Stimulated activated CD8-positive, alpha-beta memory T cell treated with anti-CD3 and anti-CD28 coated beads, Interleukin-7, amount 100 ng/mL, for 1 hour (primary cell): ENCODE measurements at places on chromosomes 7 and 10.

DNA sequence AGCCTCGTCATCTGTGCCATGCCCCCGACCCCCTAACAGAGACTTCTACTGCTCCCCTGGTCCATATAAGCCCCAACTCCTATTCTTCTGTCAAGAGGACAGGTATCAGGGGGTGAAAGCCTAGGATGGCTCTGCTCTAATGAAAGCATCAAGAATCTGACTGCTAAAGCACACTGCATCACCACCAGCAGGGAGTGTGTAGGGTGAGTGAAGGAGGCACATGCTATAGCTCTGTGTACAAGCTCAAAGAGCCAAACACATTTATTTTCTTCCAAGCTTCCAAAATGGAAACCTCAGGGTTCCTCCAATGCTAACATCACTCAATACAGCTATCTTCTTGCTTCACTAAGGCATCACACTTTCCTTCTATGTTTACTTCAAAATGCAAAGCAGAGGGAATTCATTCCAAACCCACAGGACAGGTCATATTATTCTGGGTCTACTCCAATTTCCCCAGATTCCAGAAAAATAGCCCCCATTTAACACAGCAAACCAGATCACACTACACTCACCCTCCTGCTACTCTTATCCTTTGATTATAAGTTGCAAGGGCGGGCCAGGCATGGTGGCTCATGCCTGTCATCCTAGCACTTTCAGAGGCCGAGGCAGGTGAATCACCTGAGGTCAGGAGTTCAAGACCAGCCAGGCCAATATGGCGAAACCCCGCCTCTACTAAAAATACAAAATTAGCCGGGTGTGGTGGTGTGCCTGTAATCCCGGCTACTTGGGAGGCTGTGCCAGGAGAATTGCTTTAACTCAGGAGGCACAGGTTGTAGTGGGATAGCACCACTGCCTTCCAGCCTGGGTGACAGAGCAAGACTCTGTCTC is 36.6 kb downstream of the RHEB start:
- DNase-seq: no peak

DNA sequence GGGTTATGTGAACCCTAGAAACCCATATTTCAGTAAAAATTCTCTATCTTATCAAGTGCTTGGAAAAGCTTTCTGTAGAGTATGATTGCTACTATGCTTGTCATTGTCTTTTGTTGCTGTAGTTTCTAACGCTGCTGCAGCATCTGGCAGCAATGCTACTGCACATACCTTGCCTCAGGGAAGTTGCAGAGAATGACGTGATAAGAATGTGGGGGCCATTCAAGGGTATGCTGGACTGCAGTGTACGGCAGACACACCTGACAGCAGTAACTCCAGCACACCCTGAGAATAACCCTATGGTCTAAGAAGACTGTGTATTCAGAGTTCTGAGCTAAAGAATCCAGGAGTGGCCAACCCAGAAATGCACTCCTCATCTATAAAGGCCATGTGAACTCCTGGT is 20.5 kb downstream of the TRIM4 start:
- DNase-seq: no peak

GRCh38 chr7:36096460-36097095 is 56.5 kb upstream of the EEPD1 start:
- no peak for DNase-seq

- no peak for DNase-seq
These were observed 239.7 kb downstream of the SORCS3 start for GRCh38 chr10:104880624-104881398.

GRCh38 chr10:129921801-129922597 is 42.1 kb downstream of the EBF3 start:
- no peak for DNase-seq

GRCh38 chr7:128399991-128400390 is 9.8 kb downstream of the IMPDH1 start:
- no peak for DNase-seq

DNA sequence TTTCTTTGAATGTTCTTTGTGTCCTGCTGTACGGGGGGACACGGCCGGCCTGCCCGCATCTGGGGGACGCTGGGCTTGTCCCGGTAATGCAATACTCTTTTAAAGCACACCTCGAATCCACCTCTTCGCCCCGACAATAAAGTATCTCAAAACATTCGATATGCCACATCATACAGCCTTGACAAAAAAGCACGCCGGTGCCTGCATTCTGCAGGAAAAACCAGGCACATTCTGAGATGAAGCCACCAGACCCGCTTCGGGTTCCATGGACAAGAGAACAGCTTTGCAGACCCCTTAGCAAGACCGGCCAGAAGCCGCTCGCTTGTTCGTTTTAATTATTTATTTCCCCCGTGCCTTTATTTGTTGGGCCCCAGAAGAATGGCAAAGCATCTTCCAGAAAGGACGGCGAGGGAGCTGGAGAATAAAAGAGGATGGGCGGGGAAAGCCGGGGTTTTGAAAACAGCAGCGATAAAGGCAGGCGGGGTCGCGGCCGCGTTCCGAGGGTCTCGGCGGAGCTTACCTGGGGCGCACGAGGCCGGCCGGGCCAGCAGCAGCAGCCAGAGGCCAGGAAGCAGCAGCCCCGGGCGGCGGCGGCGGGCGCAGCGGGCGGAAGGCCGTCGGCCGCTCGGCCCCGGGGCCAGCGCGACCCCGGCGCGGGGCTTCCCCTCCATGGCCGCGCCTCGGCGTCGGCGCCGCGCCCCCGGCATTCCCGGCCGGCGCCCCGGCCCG is 462 bp downstream of the KIAA1549 start:
- DNase-seq: no peak

GRCh38 chr7:155452505-155453295 is 5.2 kb upstream of the EN2 start:
- no peak for DNase-seq

DNA sequence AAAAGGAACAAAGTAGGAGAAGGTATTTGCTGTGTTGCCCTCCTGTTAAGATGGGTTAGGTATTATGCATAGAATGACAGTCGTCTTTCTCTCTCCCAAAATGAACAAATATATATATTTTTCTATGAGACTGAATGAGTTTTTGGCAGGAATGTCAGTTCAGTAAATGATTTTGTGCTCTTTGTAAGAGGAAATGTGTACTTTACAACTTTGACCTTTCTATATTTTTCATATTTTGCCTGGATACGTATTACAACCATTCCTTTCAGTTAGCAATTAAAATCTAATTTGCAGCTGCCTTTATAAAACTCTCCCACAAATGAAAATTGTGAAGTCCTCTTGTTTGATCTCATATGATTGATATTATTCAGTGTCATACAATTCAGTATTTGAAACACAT is 336.6 kb upstream of the MEOX2 start:
- no peak for DNase-seq

GRCh38 chr7:51213618-51214017 is 103.0 kb downstream of the COBL start:
- no peak for DNase-seq

- no peak for DNase-seq
These were observed 356.1 kb downstream of the ELMO1 start for GRCh38 chr7:37092548-37092947.

DNA sequence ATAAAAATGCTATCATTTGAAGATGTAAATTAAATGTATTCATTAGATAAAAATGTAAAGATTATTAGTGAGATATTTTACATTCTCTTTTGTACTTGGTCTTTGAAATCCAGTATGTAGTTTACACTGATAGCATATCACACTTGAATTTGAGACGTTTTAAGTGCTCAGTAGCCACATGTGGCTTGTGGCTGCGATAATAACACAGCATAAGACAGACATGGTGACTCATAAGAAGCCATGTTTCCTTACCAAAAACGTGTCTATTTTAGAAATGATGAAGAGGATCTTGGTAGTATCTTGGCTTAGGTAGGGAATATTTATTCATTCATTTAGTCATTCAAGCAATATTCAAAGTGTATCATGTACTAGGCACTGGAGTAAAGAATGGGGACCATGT is 149.3 kb downstream of the POU6F2 start:
- no peak for DNase-seq

DNA sequence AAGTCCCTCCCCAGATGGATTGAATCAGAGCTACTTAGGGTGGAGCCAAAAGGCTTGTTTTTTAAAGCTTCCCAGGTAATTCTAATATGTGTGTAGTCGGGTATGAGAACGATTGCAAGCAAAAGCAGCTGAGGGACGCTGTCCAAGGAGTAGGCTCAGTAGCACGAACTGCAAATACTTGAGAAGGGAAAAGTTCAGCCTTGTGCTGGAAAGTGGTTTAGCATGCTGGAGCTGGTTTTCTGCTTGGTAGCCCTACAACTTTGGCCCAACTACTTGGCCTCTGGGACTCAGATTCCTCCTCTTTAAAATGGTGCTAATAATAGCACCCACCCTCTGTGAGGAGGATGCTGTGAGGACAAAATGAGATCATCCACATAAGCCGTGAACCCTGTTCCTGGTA is 76.2 kb downstream of the AHR start:
- DNase-seq: no peak

DNA sequence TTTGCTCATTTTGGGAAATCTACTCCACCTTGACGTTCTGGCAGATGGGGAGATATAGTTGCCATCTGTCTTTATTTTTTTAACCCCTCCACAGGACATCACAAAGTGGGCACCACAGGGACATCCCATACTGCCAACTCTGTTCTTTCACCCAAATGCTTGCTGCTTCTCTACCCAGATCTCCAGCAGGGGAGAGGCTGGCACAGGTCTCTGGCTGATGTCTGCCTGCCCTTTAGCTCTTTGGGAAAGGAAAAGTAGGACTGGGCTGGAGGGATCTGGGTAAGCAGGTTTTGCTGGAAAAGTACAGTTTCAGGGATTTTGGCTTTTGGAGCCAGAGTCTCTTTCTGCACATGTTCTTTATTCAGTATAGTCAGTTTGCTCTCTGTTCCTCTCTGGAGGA is 156.7 kb downstream of the ANLN start:
- no peak for DNase-seq

GRCh38 chr7:147721962-147722830 is 868.4 kb upstream of the C7orf33 start:
- no peak for DNase-seq
